Left ventricle myocardium superior (tissue), 1 donor: ENCODE measurements at places on chromosomes 2 and 18. TPM values are rescaled to one million over a fixed set of nuclear protein-coding genes. Genes with fewer than 3 reads are reported as not detected.

DNA sequence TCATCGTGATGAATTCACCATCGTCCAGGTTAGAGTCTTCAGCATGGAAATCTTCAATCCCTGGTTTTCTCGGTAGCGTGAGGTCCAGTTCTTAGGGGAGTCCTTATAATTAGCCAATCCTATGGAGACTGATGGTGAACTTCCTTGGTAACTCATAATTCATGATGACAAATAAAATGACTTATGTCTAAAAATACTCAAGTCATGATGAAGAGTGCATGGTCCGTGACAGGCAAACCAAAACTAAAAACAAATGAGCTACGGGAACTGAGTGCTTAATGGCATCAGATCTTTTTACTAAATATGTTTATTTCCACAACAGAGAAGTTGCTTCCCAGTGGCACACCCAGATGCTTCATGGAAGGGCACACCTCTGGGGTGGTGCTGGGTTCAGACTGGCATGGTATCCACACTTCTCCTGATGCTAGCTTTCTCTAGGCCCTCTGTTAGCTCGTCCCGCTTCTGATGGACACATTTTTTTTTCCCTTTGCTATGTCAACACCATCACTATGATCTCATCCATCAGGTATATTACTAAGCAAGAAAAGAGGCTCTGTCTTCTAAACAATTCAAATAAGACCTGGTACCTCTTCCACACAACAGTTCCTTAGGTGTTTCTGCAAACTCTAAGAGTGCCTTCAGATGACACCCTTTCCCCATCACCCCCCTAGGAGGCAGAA is 92.8 kb upstream of the NEDD4L start:
- DNase-seq: no peak

DNA sequence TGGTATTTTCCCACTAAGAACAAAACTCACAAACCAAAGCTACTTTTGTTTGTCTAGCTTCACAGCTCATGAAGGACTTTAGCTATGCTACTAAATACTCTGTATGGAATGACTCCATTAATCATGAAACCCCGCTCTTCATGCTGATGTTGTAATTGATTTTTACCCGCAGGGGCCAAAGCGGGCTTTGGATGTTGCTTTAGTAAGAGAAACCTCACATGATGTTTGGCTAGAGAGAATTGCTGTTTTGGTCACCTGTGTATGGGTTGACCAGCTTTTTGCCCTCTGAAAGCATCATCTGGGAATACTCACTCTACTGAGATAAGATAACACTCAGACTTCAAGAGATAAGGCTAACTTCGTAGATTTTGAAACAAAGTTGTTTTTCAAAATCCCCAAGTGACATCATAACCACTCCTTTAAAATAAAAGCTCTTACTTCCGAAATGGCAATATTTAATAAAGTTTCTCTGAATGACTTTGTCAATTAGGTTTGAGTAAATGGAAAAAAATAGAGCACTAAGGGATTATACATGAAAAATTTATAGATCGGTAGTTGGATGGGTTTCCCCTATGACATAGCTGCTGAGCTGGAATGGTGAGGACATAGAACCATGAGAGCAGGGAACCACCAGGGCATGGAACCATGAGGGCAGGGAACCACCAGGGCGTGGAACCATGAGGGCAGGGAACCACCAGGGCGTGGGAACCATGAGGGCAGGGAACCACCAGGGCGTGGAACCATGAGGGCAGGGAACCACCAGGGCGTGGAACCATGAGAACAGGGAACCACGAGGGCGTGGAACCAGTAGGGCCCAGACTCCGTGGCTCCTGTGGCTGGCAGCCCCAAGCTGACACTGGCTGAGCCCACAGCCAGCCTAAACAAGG is 31.9 kb downstream of the ACKR3 start:
- DNase-seq: no peak

DNA sequence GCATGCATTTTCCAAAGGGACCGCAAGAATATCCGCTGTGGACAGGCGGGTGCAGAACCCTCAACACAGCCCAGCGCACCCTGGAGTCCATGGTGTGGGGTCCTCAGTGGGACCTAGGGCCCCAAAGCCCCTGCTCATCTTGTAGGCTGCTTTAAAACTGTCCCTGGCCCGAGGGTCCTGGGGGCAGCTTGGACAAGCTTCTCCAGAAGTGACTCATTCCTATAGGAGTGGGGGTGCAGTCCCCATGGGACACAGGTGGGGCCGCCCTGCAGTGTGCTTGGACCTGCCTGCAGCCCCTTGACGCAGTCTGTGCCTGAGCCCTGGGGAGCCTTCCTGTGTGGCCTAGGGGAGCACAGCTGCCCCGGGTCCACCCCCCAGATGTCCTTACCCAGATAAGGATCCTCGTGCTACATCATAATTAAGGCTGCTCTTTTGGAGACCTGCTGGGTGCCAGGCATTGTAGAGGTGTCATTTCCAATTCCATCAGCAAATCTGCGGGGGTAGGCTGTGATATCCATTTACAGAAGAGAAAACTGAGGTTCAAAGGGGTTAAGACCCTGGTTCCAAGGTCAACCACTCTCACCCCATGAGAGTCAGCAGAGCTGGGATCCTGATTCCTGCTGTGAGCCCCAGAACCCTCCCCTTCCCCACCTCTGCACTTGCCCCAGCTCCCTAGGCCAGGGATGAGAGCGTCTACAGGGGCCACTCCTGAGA is 1.7 kb upstream of the HS6ST1 start:
- no peak for DNase-seq

- no peak for DNase-seq
Observed at GRCh38 chr2:100178085-100178788, 35.8 kb upstream of the AFF3 start.

DNA sequence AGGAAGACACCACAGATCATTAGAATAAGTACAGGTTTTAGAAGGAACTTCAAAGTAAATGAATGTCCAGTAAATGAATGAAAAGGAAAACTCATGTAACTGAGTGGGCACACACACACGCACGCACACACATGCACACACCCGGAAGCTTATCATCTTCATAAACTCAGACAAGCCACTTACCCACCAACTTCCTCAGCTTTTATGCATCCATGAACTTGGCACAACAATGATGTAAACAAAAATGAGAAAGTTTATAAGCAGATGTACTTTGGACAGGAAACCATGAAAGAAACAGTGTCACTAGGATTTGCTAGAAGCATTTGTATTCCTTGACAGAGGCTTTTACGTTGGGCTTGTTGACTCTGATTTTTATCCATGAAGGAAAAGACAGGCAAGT is 23.2 kb downstream of the RNF152 start:
- no peak for DNase-seq

- no peak for DNase-seq
Observed at GRCh38 chr2:9815076-9815475, 28.2 kb upstream of the TAF1B start.

GRCh38 chr2:158321264-158321663 is 135.3 kb downstream of the CCDC148 start:
- no peak for DNase-seq

The REG1A gene
- total RNA-seq: not detected

The FARSB gene
- total RNA-seq: 18.5 TPM
